Liver (tissue), 10 donors: ENCODE measurements at places on chromosomes 5 and 9. TPM values are rescaled to one million over a fixed set of nuclear protein-coding genes. Genes with fewer than 3 reads are reported as not detected.

The SLC9A3 gene
- 0.68 TPM for polyA plus RNA-seq

The INPP5E gene
- 1.0 TPM for polyA plus RNA-seq

The PITX1 gene
- not detected for polyA plus RNA-seq

The RBM27 gene
- polyA plus RNA-seq, result 2.7 TPM

The TESK1 gene
- polyA plus RNA-seq, result 3.7 TPM

The BSPRY gene
- polyA plus RNA-seq, result 0.81 TPM

The GRXCR2 gene
- not detected for polyA plus RNA-seq

The TYRP1 gene
- not detected for polyA plus RNA-seq

The FGF10 gene
- 0.12 TPM for polyA plus RNA-seq

The ZNG1E gene
- 39.4 TPM for polyA plus RNA-seq

The LCN15 gene
- not detected for polyA plus RNA-seq

The HMCN2 gene
- 0.24 TPM for polyA plus RNA-seq

The SPAAR gene
- polyA plus RNA-seq, result 1.1 TPM

The ORM2 gene
- 5,754 TPM for polyA plus RNA-seq

The IL3 gene
- not detected for polyA plus RNA-seq

The WNT8A gene
- polyA plus RNA-seq, result not detected

The PRXL2C gene
- 2.2 TPM for polyA plus RNA-seq

The GARIN3 gene
- polyA plus RNA-seq, result not detected

The NSG2 gene
- not detected for polyA plus RNA-seq

The DUSP1 gene
- 237 TPM for polyA plus RNA-seq

The MTAP gene
- 12.2 TPM for polyA plus RNA-seq

The TCF7 gene
- 2.7 TPM for polyA plus RNA-seq

The CCL19 gene
- 2.9 TPM for polyA plus RNA-seq

The DAPK1 gene
- 14.0 TPM for polyA plus RNA-seq

The ANKRD18B gene
- polyA plus RNA-seq, result 0.01 TPM

The FOXD4L6 gene
- polyA plus RNA-seq, result not detected

The LECT2 gene
- polyA plus RNA-seq, result 27.4 TPM

The ADAMTS16 gene
- polyA plus RNA-seq, result not detected

The ABL1 gene
- polyA plus RNA-seq, result 4.2 TPM

The STOM gene
- 150 TPM for polyA plus RNA-seq

The MYOZ3 gene
- 0.03 TPM for polyA plus RNA-seq

The CDH18 gene
- polyA plus RNA-seq, result not detected

The LCN9 gene
- not detected for polyA plus RNA-seq

The CCL27 gene
- polyA plus RNA-seq, result not detected

The GABRA1 gene
- polyA plus RNA-seq, result not detected

The NSD1 gene
- polyA plus RNA-seq, result 12.8 TPM

The FRMD3 gene
- 0.36 TPM for polyA plus RNA-seq

The TGFBI gene
- polyA plus RNA-seq, result 43.0 TPM

The SPAG8 gene
- polyA plus RNA-seq, result 0.14 TPM

The SOHLH1 gene
- polyA plus RNA-seq, result not detected

The ZFP62 gene
- 3.5 TPM for polyA plus RNA-seq

The PROB1 gene
- 0.39 TPM for polyA plus RNA-seq

The CDKN2B-AS1 gene
- polyA plus RNA-seq, result not detected

The CAMK2A gene
- polyA plus RNA-seq, result not detected

The EIF4E1B gene
- polyA plus RNA-seq, result not detected

The SPATA31E1 gene
- not detected for polyA plus RNA-seq

The NUP214 gene
- polyA plus RNA-seq, result 8.8 TPM
